M059J (cell line): ENCODE measurements at places on chromosomes 16 and 17.
A peak's percentile ranks its signal among the peaks of the same experiment; 100 is the strongest.

GRCh38 chr17:72987166-72987565, 105.3 kb downstream of the SLC39A11 start:
- no peak for DNase-seq

DNA sequence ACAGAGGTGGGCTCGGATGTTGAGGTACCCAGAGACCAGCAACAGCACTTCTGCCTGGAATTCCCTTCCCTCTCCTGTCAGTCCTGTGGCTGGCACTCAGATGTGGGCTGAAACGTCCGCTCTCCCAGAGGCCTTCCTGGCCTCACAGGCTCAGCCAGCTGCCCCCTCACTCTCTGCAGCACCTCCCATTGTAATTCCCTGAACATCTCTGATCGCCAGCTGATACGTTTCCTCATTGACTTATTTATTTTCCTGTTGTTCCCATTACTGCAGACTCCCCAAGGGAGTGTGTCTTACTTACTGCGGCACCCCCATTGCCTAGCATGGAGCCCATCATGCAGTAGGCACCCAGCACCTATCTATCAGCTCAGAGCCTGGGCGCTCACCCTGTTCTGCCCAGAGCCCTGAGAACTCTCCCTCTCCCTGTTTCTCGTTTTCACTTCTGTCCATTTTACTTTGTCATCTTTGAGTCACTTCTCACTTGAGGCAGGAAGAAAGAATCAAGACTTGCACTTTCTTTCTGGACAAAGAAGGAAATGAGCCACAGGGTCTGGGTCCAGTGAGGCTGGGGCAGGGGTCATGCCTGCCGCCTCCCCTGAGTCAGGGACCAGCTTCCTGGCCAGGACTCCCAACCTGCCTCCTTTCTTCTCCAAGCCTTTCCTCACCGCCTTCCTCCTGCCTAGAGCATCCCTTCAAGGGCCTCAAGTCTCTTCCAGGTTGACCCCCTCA, 10.2 kb downstream of the CDH5 start:
- no peak for DNase-seq

GRCh38 chr16:19375561-19376158, 42.0 kb upstream of the TMC5 start:
- DNase-seq: peak; percentile 31

DNA sequence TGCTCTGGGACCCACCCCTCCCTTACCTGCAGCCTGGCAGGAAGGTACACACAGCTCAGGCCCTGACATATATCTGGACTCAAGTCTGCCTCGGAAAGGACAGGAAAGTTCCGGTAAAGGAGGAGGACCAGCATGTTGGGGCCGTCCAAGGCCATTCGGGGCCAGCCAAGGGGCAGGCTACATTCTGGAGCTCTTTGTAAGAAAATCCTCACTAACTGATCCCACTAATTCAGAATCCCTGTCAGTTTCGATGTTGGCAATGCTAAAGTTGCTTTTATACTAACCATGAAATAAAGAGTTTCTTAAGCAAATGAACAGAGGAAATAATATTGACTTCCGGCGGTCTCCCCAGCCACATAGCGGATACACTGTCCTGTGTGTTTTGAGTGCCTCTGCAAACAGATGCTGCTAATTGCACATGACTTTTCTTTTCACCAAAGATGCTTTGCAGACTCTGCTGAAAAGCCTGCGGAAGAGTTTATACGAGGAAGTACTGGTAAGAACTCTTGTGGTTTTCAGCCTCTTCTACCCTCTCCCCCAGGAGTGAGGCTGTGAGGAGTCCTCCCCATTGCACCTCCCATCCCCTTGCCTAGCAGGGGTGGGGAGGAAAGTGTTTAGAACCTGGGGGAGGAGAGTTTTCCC, 54.8 kb downstream of the PLXDC1 start:
- no peak for DNase-seq

- no peak for DNase-seq
These were observed 63.8 kb downstream of the SEC14L1 start for GRCh38 chr17:77204536-77204935.

DNA sequence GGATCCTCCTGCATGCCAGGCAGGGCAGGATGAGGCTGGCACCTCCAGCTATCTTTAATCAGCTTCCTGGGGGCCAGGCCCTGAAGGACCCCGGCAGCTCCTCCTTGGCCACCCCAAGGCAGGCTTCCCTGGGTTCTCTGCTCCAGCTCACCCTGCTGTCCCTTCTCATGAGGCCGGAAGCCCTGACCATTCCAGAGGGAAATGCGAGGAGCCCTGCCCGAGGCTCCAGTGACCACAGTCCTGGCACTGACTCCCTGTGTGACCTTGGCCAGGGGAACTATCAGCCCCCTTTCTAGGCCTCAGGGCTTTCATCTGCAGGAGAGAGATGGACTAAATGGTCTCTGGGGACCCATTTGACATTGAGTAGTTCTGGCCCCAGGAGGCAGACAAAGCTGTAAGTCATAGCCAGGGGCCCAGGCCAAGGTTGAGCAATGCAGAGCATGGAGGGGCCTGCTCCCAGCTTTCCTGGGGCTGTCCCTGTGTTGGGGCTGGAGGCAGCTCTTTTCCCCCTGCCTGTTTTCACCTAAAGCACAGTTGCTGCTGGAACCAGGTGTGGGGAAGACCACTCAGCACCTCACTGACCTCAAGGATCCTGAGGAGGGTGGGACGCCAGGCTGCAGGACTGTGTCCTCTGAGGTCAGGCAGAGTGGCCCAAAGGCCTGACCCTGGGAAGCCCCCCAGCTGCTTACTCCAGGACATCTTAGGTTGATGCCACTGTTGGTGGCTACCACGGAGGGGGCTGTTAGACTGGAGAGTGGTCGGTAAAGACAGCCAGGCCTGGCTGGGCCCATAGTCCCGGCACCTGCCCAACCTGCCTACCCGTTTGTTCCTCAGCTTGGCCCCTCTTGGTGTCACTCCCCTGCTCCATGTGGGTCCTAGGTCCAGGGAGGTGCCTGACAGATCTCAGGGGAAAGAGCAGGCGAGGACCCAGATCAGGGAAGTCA, 8.1 kb downstream of the KCNH6 start:
- DNase-seq: peak; percentile 35

GRCh38 chr17:38825762-38826247, 684 bp upstream of the CWC25 start:
- DNase-seq: no peak

- peak; percentile 37 for DNase-seq
These were observed 24.2 kb downstream of the B9D1 start for GRCh38 chr17:19338031-19338990.

- DNase-seq: no peak
These were observed 42.1 kb downstream of the SRCIN1 start for GRCh38 chr17:38563362-38564253.

GRCh38 chr16:814974-815373, 14.4 kb upstream of the GNG13 start:
- peak; percentile 88 for DNase-seq

DNA sequence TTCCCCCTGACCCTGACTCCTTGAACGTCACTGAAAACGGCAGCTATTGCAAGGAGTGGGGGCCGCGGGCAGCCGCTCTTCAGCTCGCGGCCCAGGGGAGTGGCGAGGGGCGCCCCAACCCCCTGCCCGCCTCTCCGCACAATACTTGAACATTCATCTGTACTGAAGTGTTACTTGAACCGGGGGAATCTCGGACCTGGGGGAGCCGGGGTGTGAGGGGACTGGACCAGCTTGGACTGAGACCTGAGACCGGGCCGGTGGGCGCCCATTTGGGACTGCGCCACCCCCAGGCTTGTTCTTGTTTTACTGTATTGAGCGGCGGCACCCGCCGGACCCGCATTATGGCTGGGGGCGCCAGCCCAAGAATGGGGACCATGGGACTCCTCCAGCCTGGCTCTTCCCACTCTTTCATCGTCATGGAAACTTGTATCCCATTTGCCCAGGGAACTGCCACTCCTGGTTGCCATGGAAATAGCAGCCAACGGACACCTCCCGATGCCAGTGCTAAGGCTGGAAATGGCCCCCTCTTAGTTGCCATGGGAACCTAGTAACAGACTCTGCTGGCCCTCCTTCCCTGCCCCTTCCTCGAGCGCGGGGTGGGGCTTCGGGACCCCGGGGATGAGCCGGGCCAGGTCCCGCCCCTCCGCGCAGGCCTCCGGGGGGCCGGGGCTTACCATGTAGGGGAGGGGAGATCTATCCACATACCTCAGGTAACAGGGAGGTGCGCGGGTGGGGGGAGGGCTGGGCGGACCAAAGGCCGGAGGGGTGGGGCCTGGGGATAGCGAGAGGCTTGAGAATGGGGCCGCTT, 805 bp upstream of the ORAI3 start:
- DNase-seq: peak; percentile 98

DNA sequence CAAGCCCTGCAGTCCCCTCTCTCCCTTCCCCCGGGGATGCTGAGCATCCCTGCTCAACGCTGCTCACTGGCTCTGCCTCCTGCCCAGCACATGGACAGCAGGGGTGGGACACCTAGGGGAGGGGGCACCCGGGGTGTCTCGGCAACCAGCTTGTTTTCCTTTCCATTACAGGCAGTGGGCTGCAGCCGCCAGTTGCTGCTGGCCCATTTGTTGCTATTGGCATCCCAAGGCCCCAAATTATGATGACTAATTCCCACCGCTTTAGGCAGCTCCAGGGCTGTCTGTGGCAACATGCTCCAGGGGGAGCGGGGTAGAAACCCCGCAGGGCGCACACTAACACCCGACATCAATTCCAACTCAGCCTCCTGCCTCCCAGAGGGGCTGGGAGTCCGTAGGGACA, 4.9 kb downstream of the SDK2 start:
- peak; percentile 4 for DNase-seq

DNA sequence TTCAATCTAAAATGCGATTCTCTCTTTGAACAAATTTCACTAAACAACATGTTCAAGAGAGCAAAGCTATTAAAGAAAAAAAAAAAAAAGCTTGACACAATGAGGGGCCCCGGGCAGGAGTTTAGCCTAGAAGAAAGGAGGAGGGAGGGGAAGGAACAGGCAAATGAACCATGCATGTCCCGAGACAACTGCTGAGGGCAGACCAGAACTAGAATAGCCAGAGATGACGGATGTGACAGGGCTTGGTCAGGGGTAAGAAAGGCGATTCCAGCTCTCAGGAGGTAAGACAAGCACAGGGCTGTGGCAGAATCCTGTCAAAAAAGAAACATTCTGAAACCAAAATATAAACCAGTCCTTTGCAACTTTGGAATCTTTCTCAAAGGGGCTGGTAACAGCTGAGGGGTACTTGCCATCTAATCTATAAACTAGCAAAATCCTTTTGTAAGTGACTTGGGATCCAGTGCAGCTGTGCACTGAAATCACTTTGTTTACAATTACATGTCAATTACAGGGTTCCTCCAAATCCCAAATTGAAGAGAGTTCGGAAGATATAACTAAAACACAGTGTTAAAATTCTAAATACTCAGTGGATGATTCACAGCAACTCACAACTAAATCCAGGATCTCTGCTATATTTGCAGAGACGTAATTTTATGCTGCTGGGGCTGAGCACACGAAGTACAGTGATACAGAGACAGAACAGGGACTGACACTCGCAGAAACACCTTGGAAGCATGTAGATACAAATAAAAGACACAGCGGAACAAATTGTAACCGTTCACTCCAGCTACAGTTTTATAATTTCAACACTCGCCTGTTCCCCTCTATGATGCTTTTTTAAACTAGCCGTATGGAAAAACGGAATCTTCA, 567.4 kb upstream of the ZFHX3 start:
- DNase-seq: no peak

- DNase-seq: peak; percentile 34
These were observed at the start of gene RASL10B for GRCh38 chr17:35731239-35731916. TSS of gene RASL10B (plus strand) at chr17:35731639. CDS start at chr17:35735185, 3,546 bp downstream.
